ENCODE measurements at places on chromosomes 2 and 18.
A peak's percentile ranks its signal among the peaks of the same experiment; 100 is the strongest.

GRCh38 chr18:48933578-48934414, 17.0 kb downstream of the SMAD7 start:
- no peak for DNase-seq

DNA sequence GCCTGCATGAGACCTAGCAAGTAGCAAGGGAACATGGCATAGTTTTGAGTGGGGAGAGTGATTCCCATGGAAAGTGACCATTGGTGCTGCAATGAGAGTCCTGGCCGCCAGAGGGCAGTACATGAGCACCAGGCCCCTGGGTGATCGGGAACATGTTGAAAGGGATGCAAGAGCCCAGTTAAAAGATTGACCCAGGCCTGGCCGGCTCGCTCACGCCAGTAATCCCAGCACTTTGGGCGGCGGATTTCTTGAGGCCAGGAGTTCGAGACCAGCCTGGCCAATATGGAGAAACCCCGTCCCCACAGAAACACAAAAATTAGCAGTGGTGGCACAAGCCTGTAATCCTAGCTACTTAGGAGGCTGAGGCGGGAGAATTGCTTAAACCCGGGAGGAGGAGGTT, 22.2 kb downstream of the FAP start:
- peak; percentile 28 for DNase-seq

DNA sequence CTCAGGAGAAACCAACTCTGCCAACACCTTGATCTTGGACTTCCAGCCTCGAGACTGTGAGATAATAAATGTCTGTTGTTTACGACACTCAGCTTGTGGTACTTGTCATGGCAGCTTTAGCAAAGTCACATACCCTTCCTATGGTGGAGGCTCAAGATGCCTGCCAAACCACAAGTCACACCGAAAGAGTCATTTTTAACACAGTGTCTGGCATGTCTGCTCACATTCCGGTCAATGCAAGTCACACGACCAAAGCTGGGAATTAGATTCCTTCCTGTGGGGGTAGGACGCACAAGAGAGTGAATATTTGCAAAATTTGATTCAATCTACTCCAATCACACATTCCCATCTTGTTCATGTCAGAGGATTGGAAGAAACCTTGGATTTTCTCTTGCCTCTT, 24.6 kb downstream of the KCNE4 start:
- DNase-seq = no peak

- no peak for DNase-seq
Measured at GRCh38 chr2:94762600-94762999, 108.6 kb upstream of the TEKT4 start.

- no peak for DNase-seq
Measured at GRCh38 chr2:54659527-54659926, 63.9 kb upstream of the EML6 start.

GRCh38 chr2:196384729-196385128, 213.4 kb upstream of the STK17B start:
- DNase-seq = no peak

DNA sequence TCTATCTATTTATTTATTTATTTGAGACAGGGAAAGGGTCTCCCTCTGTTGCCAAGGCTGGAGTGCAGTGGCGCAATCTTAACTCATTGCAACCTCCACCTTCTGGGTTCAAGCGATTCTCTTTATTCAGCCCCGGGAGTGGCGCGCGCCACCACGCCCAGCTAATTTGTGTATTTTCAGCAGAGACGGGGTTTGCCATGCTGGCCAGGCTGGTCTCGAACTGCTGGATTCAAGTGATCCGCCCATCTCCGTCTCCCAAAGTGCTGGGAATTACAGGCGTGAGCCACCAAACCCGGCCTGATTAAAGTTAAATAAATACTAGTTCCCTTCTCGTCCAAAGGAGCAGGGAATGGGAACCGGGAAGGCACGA, 4.2 kb upstream of the CTDSP1 start:
- no peak for DNase-seq

- DNase-seq = no peak
Measured at GRCh38 chr2:24912523-24912922, 7.5 kb downstream of the ADCY3 start.

- no peak for DNase-seq
Measured at GRCh38 chr18:69813559-69813958, 134.1 kb downstream of the CD226 start.

GRCh38 chr18:74597034-74597661, 522 bp upstream of the ZNF407 start:
- DNase-seq = peak; percentile 72

DNA sequence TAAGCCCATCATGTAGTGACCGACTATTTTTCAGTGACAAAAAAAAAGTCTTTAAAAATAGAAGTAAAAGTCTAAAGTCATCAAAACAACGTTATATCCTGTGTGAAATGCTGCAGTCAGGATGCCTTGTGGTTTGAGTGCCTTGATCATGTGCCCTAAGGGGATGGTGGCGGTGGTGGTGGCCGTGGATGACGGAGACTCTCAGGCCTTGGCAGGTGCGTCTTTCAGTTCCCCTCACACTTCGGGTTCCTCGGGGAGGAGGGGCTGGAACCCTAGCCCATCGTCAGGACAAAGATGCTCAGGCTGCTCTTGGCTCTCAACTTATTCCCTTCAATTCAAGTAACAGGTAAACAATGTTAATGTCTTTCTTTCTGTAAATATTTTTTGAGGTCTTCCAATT, at the start of gene CD28:
TSS of gene CD28 (plus strand) at position 237 of the 400 bp plus-strand sequence. CDS start at position 295, 58 bp downstream.
- DNase-seq = peak; percentile 80

- no peak for DNase-seq
Measured at GRCh38 chr2:62597323-62597722, 91.3 kb upstream of the TMEM17 start.

DNA sequence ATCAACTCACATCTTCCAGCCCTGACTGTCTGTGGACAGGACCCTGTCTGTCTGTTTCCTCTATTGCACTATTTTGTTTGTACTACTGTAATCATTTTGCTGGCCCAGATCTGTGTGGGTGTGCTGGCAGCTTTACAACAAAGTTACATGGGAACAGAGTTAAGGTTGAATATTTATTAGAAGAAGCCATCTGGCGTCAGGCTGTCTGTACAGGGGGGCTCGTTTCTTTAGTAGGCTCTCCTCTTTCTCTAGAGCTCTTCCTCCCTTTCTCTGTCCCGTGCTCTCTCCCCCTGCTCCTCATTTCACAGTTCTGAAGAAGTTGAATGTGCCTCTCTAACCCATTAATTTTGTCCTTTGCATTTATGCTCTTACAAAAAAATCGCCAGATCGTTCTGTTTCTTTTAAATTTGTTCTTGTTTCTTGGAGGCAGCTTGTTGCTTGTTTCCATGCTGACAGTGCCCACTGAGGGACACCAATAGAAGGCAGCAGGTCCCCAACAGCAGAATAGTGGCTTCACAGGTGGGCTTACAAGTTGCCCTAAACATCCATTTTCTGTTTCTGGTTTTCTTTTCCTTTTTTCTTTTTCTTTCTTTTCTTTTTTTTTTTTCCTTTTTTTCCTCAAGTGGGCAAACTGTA, 315.2 kb upstream of the ZEB2 start:
- DNase-seq = no peak

- DNase-seq = no peak
Measured at GRCh38 chr2:24054366-24055010, 4.9 kb downstream of the FKBP1B start.

DNA sequence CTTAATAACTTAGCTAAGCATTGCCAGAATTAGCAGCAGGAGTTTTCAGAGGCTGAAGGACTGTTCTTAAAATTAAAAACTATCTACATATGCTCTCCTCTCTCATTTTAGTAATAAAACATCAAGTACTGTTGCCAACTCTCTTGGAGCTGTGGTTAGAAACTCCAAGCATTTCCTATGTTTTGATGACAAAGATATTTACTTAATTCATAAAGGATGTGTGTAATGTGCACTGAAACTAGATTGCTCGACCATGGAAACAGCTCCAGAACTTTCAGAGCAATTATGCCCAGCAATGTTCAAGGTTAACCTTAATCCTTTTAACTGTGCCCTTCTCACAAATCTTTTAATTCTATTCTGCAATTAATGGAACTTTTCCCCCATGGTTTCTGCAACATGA, 8.4 kb downstream of the GRP start:
- no peak for DNase-seq

DNA sequence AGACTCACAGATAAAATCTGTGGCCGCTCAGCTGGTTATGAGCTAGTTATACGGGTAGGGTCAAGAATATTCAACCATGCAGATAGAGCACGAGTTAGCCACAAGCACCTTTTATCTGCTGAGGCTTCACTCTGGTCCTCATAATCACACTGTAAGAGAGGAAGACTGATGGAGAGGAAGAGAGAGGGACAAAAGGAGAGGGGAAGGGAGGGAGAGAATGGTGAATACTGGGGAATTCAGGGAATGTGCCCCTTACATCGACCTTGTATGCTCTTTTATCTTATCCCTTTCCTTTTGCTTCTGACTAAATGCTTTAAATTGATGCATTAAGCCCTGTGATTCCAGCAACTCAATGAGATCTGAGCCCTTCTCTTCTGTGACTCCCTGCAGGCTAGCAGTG, 333.1 kb downstream of the DSEL start:
- no peak for DNase-seq

GRCh38 chr2:238774071-238774470, 73.8 kb upstream of the TWIST2 start:
- no peak for DNase-seq
